ENCODE measurements at places on chromosomes 2 and 18.

DNA sequence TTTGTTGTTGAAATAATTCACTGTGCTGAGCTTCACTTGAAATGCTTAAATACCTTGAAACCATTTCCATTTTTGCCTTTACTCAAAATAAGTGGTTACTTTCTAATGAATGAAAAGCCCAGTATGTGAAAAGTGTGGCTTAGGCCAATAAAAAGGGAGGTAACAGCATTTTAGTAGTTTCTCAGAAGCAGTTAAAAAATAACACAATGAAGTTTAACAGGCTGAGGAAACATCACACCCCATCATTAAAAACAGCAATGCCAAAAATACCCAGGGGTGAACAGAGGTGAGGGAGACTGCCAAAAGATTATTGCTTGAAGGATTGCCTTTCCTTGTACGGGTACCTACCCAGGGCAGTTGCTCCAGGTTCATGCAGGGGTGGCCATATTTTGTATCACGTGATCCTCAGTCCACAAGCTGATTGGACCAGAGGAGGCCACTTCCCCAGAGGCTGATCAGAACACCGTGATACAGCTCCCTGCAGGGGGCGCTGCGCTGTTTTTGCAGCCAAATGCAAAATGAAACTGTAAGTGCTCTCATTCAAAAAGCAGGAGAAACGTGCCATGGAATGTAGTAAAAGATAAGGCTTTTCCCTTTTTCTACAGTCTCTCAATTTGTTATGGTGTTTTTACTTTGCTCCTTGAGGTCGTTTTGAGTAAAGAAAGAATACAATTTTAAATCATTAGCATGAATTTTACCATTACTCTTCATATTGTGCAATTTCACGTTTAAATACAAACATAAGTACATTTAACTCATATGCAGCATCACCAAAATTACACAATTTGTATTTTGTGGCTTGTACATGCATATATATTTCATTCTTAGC lies 70.2 kb upstream of the SH3BP4 start:
- H3K4me3 ChIP-seq = no peak overlapping the region
- peaks cover 4% of the 10 kb centered on the region for H3K27me3 ChIP-seq
- DNase-seq = peak; percentile 46
- H3K27ac ChIP-seq = no peak overlapping the region
- H3K4me1 ChIP-seq = peaks cover 1% of the 10 kb centered on the region
- H3K36me3 ChIP-seq = no peaks in the 10 kb centered on the region

DNA sequence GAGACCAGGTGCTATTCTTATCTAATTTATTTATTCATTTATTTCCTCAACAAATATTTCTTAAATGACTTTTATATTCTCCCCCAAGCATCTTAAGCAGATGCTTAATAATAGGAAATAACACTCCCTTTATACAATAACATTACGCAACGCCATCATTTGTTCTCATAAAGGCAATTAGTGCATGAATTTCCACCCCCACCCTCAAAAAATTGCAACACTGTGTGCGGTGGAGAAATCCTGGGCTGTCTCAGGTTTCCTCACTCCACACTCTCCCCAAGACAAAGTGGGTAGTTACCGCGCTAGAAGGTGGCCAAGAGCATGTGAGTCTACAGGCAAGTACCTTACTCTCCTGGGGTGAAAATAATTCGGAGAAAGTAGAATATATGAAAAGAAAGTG lies 37.0 kb upstream of the CTDP1 start:
- H3K27ac ChIP-seq = no peak overlapping the region
- no peaks in the 10 kb centered on the region for H3K27me3 ChIP-seq
- no peak for DNase-seq
- no peaks in the 10 kb centered on the region for H3K36me3 ChIP-seq

DNA sequence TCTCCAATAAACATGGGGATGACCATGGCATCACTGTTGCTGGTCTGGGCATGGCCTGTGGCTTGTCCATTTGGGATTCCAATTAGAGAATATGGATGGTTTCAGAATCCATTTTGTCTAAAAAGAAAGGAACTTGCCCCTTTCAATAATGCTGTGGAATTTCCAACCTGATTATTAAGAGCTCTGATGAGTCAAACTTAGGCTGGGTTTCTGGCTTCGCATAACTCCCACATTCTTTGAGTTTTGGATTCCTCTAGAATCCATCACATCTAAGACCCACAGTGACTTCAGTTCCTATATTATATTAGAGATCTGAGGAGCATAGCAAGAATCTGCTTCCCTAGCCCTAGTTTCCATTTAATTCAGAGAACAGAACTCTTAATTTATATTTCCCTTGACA lies 531.5 kb downstream of the TNS1 start:
- peaks cover 5% of the 10 kb centered on the region for H3K36me3 ChIP-seq
- H3K27ac ChIP-seq = no peak overlapping the region
- no peaks in the 10 kb centered on the region for H3K27me3 ChIP-seq
- H3K4me3 ChIP-seq = no peak overlapping the region
- DNase-seq = no peak
- peaks cover 4% of the 10 kb centered on the region for H3K4me1 ChIP-seq

GRCh38 chr2:64932371-64933216 lies 56.6 kb upstream of the SLC1A4 start:
- no peaks in the 10 kb centered on the region for H3K4me1 ChIP-seq
- no peak overlapping the region for H3K27ac ChIP-seq
- no peak for DNase-seq
- H3K27me3 ChIP-seq = peaks cover 24% of the 10 kb centered on the region
- peaks cover 2% of the 10 kb centered on the region for H3K36me3 ChIP-seq

GRCh38 chr18:9337873-9338272 lies 3.3 kb downstream of the TWSG1 start:
- no peak overlapping the region for H3K4me3 ChIP-seq
- no peak for DNase-seq
- H3K36me3 ChIP-seq = peaks cover 15% of the 10 kb centered on the region
- H3K27me3 ChIP-seq = peaks cover 4% of the 10 kb centered on the region
- H3K27ac ChIP-seq = peak overlapping the region; percentile 22

GRCh38 chr2:121321476-121321875 lies 36.5 kb upstream of the TFCP2L1 start:
- peaks cover 9% of the 10 kb centered on the region for H3K27me3 ChIP-seq
- H3K27ac ChIP-seq = no peak overlapping the region
- H3K4me3 ChIP-seq = no peak overlapping the region
- DNase-seq = no peak
- H3K4me1 ChIP-seq = no peaks in the 10 kb centered on the region

DNA sequence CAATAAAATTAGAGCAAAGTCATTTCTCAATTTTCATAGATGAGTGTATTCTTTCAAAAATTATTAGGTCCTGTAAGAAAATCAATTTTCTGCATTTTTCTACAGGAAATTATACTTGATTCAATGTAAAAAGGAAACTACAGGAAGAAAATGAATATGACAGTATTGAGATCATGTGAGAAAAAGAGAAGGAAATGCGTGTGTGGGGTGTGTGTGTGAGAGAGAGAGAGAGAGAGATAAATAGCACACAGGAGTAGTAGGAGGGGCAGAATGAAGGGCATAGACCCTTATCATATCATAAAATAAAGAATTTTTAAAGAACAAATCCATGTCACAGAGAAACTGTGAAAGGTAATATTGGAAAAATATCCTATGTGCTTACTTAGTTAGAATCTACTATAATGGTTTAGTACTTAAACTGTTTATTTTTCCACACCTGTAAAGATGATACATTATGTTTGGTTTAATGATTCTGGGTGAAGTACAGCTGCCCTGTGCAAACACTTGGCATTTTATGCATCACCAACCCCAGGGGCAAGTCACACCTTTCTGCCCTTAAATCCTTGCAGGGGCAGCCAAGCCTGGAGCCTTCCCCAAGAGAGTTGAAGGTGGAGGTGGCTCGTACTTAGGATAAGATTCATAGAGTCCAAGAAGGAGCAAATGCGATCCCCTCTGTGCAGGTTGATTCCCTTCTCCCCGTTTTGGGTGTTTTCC lies 276.4 kb downstream of the TGIF1 start:
- no peak for DNase-seq
- no peak overlapping the region for H3K4me3 ChIP-seq
- peaks cover 14% of the 10 kb centered on the region for H3K27me3 ChIP-seq
- no peak overlapping the region for H3K27ac ChIP-seq
- H3K36me3 ChIP-seq = no peaks in the 10 kb centered on the region
- H3K4me1 ChIP-seq = no peaks in the 10 kb centered on the region

DNA sequence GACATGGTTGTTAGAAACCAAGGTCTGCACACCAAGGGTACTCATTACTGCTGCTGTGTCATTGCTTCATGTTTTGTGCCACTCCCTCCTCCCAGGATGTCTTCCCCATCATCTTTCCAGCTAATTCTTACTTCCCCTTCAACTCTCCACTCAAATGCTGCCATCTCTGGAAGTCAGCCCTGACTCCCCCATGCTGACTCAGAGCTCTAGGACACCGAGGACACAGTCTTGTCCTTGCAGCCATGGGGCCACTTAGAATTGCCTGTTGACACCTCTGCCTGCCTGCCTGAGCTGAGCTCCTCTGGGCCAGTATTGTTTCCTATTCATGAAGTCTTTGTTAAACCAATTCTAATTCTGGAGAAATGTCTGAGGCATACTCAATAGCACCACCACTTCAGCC lies 100.2 kb downstream of the GYPC start:
- H3K4me3 ChIP-seq = no peak overlapping the region
- DNase-seq = no peak
- H3K36me3 ChIP-seq = no peaks in the 10 kb centered on the region
- H3K4me1 ChIP-seq = peaks cover 9% of the 10 kb centered on the region
- peaks cover 5% of the 10 kb centered on the region for H3K27me3 ChIP-seq

DNA sequence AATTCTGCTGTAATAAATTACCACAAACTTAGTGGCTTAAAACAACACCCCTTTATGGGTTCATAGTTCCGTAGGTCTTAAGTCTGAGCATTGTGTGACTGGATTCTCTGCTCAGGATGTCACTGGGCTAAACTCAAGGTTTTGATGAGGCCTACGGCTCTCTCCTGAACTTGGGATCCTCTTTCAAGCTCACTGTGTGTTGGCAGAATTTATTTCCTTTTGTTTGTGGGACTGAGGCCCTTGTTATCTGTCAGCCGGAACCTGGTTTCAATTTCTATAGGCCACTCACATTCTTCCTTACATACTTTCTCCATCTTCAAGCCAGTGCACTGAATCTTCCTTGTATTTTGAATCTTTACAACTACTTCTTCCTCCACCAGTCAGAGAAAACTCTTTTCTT lies 290.2 kb downstream of the AKAIN1 start:
- no peaks in the 10 kb centered on the region for H3K27me3 ChIP-seq
- H3K36me3 ChIP-seq = no peaks in the 10 kb centered on the region
- H3K4me1 ChIP-seq = no peaks in the 10 kb centered on the region

- H3K27ac ChIP-seq = no peak overlapping the region
- no peak overlapping the region for H3K4me3 ChIP-seq
- peaks cover 2% of the 10 kb centered on the region for H3K36me3 ChIP-seq
- peaks cover 11% of the 10 kb centered on the region for H3K27me3 ChIP-seq
- no peaks in the 10 kb centered on the region for H3K4me1 ChIP-seq
- DNase-seq = no peak
Measured at GRCh38 chr2:239711911-239712570, 311.2 kb upstream of the HDAC4 start.

GRCh38 chr2:68809324-68810240 lies 61.6 kb downstream of the BMP10 start:
- DNase-seq = no peak
- peaks cover 48% of the 10 kb centered on the region for H3K36me3 ChIP-seq
- peak overlapping the region; percentile 7 for H3K27ac ChIP-seq
- peaks cover 16% of the 10 kb centered on the region for H3K4me1 ChIP-seq
- no peaks in the 10 kb centered on the region for H3K27me3 ChIP-seq

- H3K27ac ChIP-seq = no peak overlapping the region
- H3K4me1 ChIP-seq = peaks cover 5% of the 10 kb centered on the region
- no peak overlapping the region for H3K4me3 ChIP-seq
- DNase-seq = no peak
- no peaks in the 10 kb centered on the region for H3K27me3 ChIP-seq
Measured at GRCh38 chr2:199989822-199990221, 34.4 kb downstream of the MAIP1 start.

- no peak overlapping the region for H3K4me3 ChIP-seq
- H3K4me1 ChIP-seq = no peaks in the 10 kb centered on the region
- H3K27ac ChIP-seq = no peak overlapping the region
- DNase-seq = no peak
- H3K27me3 ChIP-seq = peaks cover 6% of the 10 kb centered on the region
- no peaks in the 10 kb centered on the region for H3K36me3 ChIP-seq
Measured at GRCh38 chr2:235558572-235558971, 64.7 kb downstream of the AGAP1 start.

DNA sequence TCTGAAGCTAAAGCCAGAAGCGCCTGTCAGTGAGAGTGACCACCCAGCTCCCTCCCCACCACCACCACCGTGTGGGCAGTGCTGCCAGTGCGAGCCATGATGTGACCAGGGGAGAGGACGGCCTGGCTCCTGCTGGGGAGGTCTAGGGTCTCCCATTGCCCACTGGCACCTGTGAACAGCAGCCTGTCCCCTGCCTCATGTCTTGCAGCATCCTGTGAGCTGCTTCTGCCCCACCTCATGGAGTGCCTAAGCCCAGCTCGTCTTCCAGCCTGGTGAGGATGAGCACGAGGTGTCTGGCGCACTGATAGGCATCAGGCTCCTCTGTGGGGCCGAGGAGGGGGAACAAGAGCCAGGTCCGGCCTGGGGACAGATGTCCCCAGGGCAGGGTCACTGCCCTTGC lies 61.4 kb downstream of the FAM168B start:
- H3K27me3 ChIP-seq = peaks cover 47% of the 10 kb centered on the region
- H3K4me1 ChIP-seq = peaks cover 1% of the 10 kb centered on the region
- no peak overlapping the region for H3K27ac ChIP-seq
- H3K36me3 ChIP-seq = no peaks in the 10 kb centered on the region

- no peak overlapping the region for H3K27ac ChIP-seq
- H3K27me3 ChIP-seq = peaks cover 14% of the 10 kb centered on the region
- no peak for DNase-seq
- H3K4me1 ChIP-seq = peaks cover 8% of the 10 kb centered on the region
- no peak overlapping the region for H3K4me3 ChIP-seq
Measured at GRCh38 chr18:49727816-49728215, 85.5 kb downstream of the ACAA2 start.

DNA sequence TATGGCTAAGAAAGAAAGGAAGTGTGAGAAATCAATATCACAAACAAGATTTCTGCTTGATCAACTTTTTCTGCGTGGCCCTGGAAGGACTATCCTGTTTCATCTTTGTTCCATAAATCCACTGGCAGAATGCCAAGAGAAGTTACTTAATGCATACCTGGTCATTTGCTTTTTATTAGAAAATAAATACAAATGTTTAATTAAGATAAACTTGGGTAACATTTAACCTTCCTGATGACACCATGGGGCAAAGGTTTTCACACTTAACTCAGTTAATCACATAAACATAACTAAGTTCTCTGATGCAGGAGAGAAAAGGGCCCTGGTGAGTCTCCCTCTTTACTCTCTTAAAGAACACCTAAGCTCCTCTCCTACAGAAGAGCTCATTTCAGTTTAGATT lies 203.3 kb downstream of the AFF3 start:
- H3K36me3 ChIP-seq = no peaks in the 10 kb centered on the region
- H3K4me3 ChIP-seq = no peak overlapping the region
- peaks cover 2% of the 10 kb centered on the region for H3K4me1 ChIP-seq
- DNase-seq = no peak
- H3K27me3 ChIP-seq = peaks cover 4% of the 10 kb centered on the region

- H3K36me3 ChIP-seq = no peaks in the 10 kb centered on the region
- H3K4me3 ChIP-seq = no peak overlapping the region
- no peak overlapping the region for H3K27ac ChIP-seq
- DNase-seq = no peak
- peaks cover 32% of the 10 kb centered on the region for H3K27me3 ChIP-seq
Measured at GRCh38 chr2:20061476-20061875, 10.0 kb upstream of the LAPTM4A start.
